Neural crest cell (in vitro differentiated cells): ENCODE measurements at places on chromosomes 7 and 10. TPM values are rescaled to one million over a fixed set of nuclear protein-coding genes. Genes with fewer than 3 reads are reported as not detected.
A peak's percentile ranks its signal among the peaks of the same experiment; 100 is the strongest.

- DNase-seq = peak; percentile 39
Measured at GRCh38 chr10:35336921-35337823, 863 bp downstream of the CCNY start.

- DNase-seq = no peak
Measured at GRCh38 chr7:39413636-39414223, 152.5 kb upstream of the YAE1 start.

GRCh38 chr10:75774783-75775490 is 343.5 kb downstream of the LRMDA start:
- DNase-seq = no peak

- DNase-seq = no peak
Measured at GRCh38 chr7:83593921-83594475, 54.9 kb downstream of the SEMA3E start.

DNA sequence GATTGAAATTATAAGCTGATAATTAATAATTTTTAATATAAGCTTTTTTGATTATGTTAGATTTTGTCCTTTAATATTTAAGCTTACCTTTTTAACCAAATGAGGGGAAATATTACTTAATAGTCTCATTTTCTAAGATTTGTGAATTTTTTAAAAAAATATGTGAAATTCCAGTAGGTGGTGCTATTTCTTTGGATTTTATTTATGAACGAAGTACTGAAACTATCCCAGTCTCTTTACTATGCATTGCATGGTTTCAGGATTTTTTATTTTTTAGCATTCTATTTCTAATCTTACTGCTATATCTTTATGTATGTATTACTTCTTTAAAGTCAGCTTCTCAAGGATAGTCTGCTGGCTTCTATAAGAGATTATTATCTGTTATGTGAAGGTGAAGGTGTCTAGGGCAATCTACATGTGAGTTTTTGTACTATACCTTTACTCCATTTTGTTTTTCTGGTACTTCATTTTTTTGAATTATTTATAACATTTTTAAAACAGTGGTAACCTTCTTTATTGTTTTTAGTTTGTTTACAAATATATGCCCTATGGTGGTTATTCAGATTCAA is 78.3 kb downstream of the ATRNL1 start:
- DNase-seq = no peak

DNA sequence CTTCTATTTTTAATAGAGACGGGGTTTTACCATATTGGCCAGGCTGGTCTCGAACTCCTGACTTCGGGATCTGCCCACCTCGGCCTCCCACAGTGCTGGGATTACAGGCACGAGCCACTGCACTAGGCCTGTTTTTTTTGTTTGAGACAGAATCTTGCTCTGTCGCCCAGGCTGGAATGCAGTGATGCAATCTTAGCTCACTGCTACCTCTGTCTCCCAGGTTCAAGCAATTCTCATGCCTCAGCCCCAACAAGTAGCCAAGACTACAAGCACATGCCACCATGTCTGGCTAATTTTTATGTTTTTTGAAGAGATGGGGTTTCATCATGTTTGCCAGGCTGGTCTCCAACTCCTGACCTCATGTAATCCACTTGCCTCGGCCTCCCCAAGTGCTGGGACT is 73.7 kb downstream of the TYW1B start:
- no peak for DNase-seq

DNA sequence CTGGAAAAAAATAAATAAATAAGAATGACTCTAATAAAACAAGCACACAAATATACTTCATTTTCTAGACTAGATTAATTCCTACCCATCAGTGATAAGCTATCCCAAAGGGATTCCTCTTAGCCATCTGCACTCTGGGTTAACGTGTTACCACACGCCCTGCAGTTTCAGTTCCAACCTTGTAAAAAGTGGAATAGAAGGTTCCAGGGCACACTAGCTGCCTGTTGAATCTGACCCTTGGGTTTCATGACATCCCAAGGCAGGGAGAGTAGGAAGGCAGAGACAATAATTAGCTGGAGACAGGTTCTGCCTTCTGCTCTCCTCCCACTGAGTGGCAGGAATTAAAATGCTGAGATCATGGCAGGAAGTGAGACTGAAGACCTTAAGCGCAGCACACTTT is 33.5 kb downstream of the SLC37A3 start:
- no peak for DNase-seq

DNA sequence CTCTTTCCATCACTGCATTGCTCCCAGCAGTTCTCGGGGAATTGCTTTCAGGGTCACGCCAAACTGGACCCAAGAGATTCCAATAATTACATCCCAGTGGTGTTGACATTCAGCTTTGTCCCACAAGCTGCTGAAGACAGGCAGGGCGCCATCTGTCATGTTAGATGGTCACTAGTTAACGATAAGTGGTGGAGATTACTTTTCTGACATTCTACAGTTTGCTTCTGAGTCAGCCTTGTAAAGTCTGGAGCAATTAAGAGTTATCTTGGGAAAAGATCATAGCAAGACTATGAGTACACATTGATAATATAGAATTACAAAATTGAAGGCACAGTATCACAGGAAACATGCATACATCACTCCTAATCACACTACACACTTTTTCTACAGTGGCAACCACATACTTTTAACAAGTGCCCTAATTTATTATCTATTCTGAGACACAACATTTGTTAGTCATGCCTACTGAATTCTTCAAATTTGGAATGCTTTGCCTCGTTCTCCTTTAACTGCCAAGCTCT is 41.9 kb downstream of the SEMA3C start:
- DNase-seq = no peak

DNA sequence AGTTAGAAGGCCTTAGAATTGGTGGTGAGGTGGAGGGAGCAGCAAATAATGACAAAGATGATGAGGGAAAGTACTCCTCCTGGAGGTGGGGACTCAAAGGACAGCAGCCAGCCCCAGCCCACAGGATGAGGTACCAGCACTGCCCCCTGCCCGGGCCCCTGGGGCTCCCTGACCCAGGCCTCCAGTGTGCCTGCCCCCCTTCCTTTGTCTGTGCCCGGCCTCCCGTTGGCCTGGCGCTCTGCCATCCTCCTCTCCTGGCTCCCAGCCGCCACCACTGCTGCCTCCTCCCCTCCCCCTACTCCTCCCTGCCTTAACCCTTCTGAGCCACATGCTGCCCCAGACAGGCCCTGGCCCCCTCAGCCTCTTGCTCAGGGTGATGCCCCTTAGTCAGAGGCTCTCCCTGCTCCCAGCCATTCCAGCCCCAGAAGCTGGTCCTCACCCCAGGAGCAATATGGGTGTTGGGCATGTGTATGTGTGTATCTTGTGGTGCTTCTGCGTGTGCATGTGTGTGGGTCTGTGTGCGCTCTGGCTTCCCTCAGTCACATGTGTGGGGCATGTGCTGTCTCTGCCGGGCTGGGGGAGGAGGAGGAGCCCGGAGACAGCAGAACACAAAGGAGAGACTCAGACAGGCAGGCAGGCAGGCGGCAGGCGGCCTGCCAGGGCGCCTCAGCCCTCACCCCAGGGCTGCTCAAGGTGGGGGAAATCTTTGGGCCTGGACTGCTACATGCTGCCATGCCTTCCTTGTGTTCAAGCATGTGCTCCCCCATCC is 2.6 kb downstream of the LDB1 start:
- DNase-seq = peak; percentile 44

DNA sequence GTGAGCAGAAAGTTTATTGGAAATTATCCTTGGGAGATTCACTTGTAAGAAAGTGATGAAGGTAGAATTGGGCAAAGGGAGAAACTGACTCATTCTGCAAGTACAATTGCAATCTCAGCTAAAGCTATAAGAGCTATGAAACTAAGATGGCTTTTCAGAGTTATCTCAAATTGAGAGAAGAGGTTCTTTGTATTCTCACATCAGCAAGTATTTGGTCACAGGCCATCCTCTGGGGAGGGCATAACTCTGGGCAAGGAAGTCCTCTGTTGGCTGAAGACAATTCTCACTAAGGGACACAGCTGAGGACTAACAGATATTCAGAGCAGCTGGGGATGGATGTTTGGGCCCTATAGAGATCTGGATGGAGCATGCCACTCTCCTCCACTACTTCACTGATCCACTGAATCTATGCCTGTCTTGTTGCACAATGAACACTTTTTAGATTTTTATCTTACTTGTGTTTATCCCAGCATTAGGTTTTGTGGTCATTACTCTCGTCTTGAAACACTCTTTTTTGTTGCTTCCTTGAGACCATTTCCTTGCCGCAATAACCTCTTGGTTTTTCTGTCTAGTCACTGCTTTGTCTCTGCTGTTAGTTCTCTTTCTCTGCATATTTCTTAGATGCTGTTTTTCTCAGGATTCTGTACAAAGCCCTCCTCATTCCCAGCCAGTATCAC is 115.1 kb downstream of the GNAI1 start:
- no peak for DNase-seq

- DNase-seq = no peak
Measured at GRCh38 chr7:72313906-72314305, 98.2 kb downstream of the CALN1 start.

- DNase-seq = no peak
Measured at GRCh38 chr7:113158756-113159155, 40.4 kb upstream of the SMIM30 start.

DNA sequence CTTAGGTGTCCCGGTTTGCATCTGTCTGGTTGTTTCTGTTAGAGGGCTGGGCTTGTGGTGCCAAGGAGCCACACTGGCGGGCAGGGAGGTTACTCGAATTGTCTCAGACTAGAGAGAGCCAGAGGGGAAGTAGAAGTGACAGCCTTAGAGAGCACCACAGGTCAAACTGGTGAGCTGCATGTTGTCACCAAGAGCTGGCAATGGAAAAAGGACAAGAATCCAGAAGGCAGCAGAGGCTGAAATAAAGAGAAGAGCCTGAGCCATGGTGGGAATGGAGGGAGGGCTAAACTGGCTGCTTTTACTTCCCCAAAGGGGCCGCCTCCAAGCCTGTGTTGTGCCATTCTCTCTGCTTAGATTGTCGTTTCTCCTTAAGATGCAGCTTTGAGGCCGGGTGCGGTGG is 31.1 kb upstream of the RHBDD2 start:
- DNase-seq = no peak

DNA sequence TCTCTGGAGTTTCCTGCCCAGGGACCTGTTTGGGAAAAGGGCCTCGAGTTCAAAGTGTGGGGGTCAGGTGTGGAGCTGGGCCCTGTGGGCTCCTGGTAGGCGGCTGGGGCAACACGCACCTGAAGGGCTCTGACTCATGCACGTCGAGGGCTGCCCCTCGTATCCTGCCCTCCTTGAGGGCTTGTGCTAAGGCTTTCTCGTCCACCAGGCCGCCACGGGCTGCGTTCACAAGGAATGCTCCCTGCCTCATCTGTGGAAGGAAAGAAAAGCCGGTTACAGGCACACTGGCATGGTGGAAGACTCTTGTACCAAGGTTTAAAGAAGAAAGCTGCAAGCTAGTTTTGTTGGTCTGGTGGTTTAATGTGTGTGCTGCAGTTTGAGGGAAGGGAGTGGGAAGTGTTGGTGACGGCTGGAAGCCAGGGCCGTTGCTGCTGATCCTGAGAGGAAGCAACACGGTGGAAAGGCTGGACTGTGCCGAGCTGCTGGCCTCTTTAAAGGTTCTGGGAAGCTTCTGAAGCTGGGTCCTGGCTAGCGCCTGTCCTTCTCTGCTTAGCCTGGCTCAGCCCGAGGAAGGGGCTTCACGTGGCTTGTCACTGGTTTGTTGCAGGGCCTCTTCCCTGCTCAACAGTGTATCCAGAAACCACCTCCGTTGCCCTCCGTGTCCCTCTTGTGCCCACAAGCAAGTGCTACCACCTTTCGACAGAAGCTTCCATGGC is 52.0 kb downstream of the ZRANB1 start:
- no peak for DNase-seq

DNA sequence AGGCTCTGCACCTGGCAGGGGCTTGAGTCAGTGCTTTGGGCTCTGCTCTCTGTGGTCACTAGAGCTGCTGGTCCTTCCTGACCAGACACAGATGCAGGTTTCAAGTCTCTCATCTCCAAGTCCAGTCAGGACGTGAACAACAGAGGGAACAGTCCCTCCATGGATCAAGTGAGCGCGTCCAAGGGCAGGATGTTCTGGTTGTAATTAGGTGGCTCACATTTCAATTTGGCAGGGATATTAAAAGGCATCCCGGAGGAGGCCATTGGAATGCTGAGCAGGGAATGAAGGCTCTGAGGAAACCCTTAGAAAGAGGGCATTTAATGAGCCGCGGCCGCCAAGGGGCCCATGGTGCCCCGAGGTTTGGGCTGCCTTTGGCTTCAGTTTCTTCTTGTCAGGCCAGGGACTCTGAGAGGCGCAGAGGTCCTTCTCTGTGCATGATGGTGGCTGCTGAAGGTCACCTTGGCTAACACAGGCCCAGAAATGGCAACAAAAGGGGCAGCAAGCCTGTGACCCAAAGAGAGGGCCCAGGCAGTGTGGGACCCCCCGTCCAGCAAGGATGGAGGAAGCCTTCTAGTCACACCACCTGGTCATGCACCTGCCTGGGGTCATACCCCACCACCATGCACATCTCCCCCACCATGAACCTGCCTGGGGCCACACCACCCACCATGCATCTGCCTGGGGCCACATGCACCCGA is 30.7 kb upstream of the INPP5A start:
- no peak for DNase-seq

DNA sequence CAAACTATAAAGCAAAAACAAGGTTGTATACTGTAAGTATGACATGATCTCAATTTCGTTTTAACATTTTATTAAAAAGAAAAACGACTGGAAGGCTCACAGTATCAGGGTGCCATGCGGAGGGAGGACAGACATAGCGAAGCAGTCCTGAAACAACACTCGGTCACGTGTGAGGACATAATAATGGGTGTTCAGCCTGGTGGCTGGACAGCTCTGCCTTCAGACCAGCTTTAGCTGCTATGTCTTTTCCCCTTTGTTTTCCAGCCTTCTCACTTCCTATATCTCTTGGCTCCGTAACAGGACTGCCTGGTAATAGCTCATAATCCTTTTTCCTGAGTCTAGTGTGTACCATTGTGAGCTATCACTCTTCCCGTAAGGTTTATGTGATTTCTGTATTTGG is 18.4 kb upstream of the KLF14 start:
- DNase-seq = no peak

Gene ZNF503
- 14.6 and 15.9 TPM in 2 replicates for total RNA-seq

Gene SLC13A1
- not detected in 2 replicates for total RNA-seq

Gene PRKCQ
- total RNA-seq = 3.2 and 3.3 TPM in 2 replicates

Gene CDC14C
- total RNA-seq = not detected in 2 replicates

Gene CALHM1
- total RNA-seq = not detected in 2 replicates

Gene GIMAP6
- not detected in 2 replicates for total RNA-seq

Gene MRM2
- 45.1 and 48.5 TPM in 2 replicates for total RNA-seq
